ENCODE measurements at places on chromosomes 11 and 22. TPM values are rescaled to one million over a fixed set of nuclear protein-coding genes. Genes with fewer than 3 reads are reported as not detected.

DNA sequence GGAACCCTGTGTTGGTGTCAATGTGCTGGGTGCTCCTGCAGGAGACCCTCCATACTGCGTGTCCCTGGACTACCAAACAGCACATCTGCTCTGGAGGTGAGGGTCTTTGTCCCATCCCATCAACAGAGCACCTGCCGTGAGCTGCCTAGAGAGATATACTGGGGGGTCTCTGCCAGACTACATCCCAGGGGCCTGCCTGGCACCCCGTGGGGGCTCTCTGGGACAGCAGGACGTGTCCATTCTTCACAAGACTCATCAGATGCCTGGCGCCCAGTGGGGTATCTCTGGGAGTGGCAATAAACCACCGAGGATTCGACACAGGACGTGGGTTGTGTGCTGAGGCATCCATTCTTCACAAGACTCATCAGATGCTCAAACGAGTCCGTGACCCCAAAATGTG lies 42.7 kb downstream of the SHANK2 start:
- no peaks in the 10 kb centered on the region for H3K36me3 ChIP-seq
- no peak overlapping the region for H3K4me3 ChIP-seq
- no peaks in the 10 kb centered on the region for H3K27me3 ChIP-seq
- no peak for DNase-seq
- H3K27ac ChIP-seq, result no peak overlapping the region
- no peaks in the 10 kb centered on the region for H3K4me1 ChIP-seq

- H3K27ac ChIP-seq, result no peak overlapping the region
- H3K36me3 ChIP-seq, result peaks cover 3% of the 10 kb centered on the region
- no peak overlapping the region for H3K4me3 ChIP-seq
Observed at GRCh38 chr11:96288915-96289314, 54.1 kb downstream of the MAML2 start.

DNA sequence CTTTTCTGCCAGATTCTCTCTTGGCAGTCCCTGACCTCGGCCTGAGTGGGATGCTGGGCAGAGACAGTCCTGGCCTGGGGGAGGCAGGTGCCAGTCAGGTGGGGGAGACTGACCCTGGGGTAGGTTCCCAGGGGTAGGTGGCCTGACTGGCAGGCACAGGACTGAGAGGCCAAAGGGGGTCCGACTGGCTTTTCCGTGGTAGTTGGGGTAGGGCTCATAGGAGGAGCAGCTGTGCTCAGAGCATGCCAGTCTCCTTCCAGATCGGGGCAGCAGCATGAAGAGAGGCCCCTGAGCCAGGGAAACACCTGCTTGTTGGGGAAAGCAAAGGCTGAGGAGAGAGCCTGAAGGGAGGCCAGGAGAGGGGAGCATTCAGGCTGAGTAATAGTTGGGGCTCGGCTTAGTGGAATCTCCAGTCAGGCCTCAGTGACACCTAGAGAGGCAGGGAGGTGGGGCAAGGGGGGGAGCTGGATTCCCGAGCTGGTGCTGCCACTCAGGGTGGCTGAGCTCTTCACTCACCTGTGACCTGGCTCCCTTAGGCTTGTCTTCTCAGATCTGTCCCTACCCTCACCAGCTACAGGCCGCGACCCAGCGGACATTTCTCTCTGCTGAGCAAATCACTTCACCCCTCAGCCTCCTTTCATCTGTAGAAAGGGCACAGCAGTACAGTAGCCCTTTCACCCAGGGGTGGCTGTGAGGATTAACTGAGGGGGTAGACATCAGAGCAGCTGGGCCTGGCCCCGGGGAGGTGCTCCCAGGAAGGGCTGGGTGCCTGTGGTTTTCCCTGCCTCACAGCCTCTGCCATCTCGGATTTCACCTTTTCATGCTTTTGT lies 26.2 kb downstream of the MCM5 start:
- H3K27ac ChIP-seq, result no peak overlapping the region
- H3K36me3 ChIP-seq, result peaks cover 43% of the 10 kb centered on the region
- no peak overlapping the region for H3K4me3 ChIP-seq
- H3K4me1 ChIP-seq, result no peaks in the 10 kb centered on the region
- no peaks in the 10 kb centered on the region for H3K27me3 ChIP-seq

DNA sequence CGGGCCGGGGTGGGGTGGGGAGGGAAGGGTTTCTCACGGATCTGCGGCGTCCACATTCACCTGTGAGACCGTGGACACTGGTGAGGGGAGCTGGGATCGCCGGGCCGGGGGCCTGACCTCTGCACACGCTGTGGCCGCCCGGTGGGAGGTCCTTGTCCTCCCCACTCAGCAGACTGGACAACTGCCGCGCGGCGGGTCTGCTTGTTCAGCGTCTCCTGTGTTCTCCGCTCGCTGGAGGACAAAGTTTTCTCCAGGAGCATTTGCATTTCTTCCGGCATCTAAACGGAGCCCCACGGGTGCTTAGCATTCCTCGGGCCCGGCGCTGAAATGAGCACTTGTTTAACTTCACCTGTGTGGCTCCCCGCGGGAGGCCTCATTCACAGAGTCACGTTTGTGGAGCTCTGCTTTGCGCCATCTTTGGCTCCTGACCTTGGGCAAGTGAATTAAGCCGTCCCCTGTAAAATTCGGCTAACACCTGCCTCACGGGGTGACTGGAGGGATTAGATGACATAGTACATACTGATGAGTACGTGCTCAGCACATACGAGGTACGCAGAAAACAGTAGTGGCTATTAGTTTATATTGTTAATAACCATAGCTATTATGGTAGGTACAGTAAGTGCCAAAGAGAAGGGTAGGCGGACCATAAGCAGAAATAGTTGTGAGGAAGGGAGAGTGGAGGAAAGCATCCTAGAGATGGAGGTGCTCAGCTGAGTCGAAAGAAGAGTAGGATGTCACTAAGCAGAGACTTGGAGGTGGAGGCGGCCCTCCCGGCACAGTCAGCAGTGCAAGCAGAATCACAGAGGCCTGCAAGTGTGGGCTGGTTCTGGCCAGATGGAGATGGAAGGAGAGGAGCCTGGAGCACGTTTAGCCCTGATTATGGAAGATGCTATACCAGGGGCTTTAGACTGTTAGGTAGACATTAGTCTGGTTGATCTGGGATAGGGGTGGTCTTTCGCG lies 885 bp downstream of the TRMU start:
- no peak overlapping the region for H3K27ac ChIP-seq
- DNase-seq, result no peak
- H3K4me1 ChIP-seq, result peaks cover 20% of the 10 kb centered on the region
- no peaks in the 10 kb centered on the region for H3K27me3 ChIP-seq

The PGM2L1 gene
- total RNA-seq, result 10.2 TPM

The MMP13 gene
- not detected for total RNA-seq

The LRRC4C gene
- total RNA-seq, result not detected

The BATF2 gene
- total RNA-seq, result not detected

Measured in CD4-positive, alpha-beta T cell (primary cell).